ENCODE measurements at places on chromosomes 12 and 14. TPM values are rescaled to one million over a fixed set of nuclear protein-coding genes. Genes with fewer than 3 reads are reported as not detected.

Gene NDRG2
- 4.5 TPM for total RNA-seq

Gene TCTN1
- total RNA-seq = 11.8 TPM

Gene E2F7
- 7.9 TPM for total RNA-seq

Gene CLEC1B
- not detected for total RNA-seq

Gene KRT75
- total RNA-seq = not detected

Gene TAS2R7
- total RNA-seq = not detected

Gene DENND5B
- 0.13 TPM for total RNA-seq

Gene EEF1AKMT3
- total RNA-seq = 4.2 TPM

Gene CPM
- 1.8 TPM for total RNA-seq

Gene NRXN3
- total RNA-seq = not detected

Gene LRRC10
- total RNA-seq = not detected

Gene AQP2
- total RNA-seq = not detected

Gene GPR65
- total RNA-seq = 16.8 TPM

Gene ANO4
- not detected for total RNA-seq

Gene TGM1
- 3.2 TPM for total RNA-seq

Gene AVPR1A
- not detected for total RNA-seq

Gene GARIN6
- total RNA-seq = not detected

Gene GLT1D1
- total RNA-seq = 0.48 TPM

Gene BHLHE41
- total RNA-seq = not detected

Gene GPHB5
- not detected for total RNA-seq

Gene RIMBP2
- total RNA-seq = not detected

Gene TMEM132C
- not detected for total RNA-seq

Gene SLC4A8
- 2.8 TPM for total RNA-seq

Gene GPR132
- 41.4 TPM for total RNA-seq

Gene GNG2
- 108 TPM for total RNA-seq

Gene TMEM30B
- total RNA-seq = 2.1 TPM

Gene PIK3C2G
- not detected for total RNA-seq

Gene BDKRB1
- not detected for total RNA-seq

Gene REM2
- 0.11 TPM for total RNA-seq

Gene NRL
- 1.1 TPM for total RNA-seq

Gene AMDHD1
- total RNA-seq = 1.7 TPM

Gene MYH6
- total RNA-seq = not detected

All from activated CD8-positive, alpha-beta memory T cell treated with anti-CD3 and anti-CD28 coated beads for 36 hours (primary cell).